ENCODE measurements at places on chromosomes 4 and X.

DNA sequence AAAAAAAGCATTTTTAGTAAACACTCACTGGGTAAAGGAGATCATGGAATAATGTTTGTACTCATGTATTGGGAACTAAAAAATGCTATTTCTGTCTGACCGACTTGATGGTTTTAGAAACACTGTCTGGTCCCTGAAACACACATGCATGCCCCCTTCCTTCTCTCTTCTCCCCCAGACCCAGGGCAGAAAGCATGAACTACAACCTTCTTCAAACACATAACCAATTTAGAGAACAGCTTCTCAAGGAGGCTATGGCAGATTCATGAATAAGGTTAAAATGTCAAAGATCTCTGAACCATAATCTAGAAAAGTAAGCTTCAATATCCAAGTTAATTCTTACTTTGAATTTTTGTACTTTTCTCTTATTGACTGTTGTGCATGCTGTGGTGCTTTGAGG, 6.0 kb downstream of the CCNA2 start:
- DNase-seq = no peak

DNA sequence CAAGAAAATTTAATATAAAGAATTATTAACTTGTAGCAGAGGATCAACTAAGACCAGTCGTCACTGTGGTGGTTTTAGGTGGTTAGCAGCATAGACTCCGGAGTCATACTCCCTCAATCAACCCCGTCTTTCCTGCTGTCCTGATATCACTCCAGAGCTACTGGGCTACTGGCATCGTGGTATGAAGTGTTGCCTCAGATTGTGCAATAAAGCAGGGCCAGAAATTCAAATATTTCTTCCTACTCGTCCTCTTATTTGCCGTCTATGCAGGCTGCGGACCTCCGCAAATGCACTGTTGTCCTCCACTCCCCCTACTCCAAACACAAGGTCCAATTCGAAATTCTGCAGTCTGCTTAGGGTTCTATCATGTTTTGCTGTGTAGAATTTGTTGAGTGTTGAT, 1.2 kb upstream of the MAGEA10 start:
- no peak for DNase-seq

DNA sequence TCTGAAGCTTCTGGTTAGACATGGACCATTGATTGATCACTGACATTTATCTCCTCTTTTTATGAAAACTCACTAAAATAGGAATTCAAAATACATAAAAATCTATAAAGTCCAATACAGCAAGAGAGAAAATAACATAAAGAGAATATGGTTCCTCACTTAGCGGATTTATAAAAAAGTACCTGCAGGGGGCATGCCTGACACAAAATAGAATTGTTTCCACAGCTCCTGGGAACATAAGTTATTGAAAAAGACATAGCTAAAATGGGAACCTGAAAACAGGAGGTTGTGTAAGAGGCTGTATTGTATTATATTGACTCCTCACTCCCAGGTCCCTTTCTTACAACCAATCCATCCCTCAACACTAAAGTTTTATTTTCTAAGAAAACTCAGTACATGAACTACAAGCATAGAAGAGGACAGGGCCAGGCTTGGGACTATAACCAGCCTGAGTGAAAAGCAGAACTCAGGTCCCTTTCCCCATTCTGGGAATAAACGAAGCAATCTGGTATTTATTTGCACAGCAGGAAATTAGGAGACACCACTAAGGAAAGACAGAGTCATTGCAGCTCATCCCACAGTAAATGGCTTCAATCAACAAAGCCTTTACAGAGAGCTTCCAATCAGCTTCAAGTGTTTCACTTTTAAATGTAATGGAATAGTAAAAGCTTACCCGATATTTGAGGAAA, 121.1 kb upstream of the NDST4 start:
- peak; percentile 16 for DNase-seq

GRCh38 chr4:110508827-110509710, 33.1 kb downstream of the ENPEP start:
- peak; percentile 8 for DNase-seq

- no peak for DNase-seq
Observed at GRCh38 chrX:40154250-40154852, 56.6 kb upstream of the BCOR start.

DNA sequence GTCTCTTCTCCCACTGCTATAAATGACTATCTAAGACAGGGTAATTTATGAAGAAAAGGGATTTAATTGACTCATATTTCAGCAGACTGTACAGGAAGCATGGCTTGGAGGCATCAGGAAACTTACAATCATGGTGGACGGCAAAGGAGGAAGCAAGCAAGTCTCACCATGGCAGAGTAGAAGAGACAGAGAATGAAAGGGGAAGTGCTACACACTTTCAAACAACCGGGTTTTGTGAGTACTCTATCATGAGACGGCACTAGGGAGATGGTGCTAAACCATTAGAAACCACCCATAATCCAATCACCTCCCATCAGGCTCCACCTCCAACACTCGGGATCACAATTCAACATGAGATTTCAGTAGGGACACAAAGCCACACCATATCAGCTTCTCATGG, 11.1 kb downstream of the UBE2NL start:
- DNase-seq = no peak

- no peak for DNase-seq
Observed at GRCh38 chr4:29319663-29320340, 1400.4 kb upstream of the PCDH7 start.

Measured in mammary epithelial cell (primary cell).